ENCODE measurements at places on chromosomes 5 and 9. TPM values are rescaled to one million over a fixed set of nuclear protein-coding genes. Genes with fewer than 3 reads are reported as not detected.

The ARHGEF28 gene
- 13.9 TPM for total RNA-seq

The KCNN2 gene
- 0.09 TPM for total RNA-seq

The HEMGN gene
- total RNA-seq, result 218 TPM

The INSL4 gene
- total RNA-seq, result not detected

The PDCD1LG2 gene
- 2.5 TPM for total RNA-seq
